Small intestine (tissue), 16 donors: ENCODE measurements at places on chromosomes 11 and 22. TPM values are rescaled to one million over a fixed set of nuclear protein-coding genes. Genes with fewer than 3 reads are reported as not detected.

GRCh38 chr22:39994041-39994565, 651 bp upstream of the FAM83F start:
- H3K27me3 ChIP-seq = peaks cover 11% of the 10 kb centered on the region
- H3K36me3 ChIP-seq = no peaks in the 10 kb centered on the region
- H3K4me3 ChIP-seq = peak overlapping the region; percentile 12
- no peak overlapping the region for H3K27ac ChIP-seq
- H3K4me1 ChIP-seq = peaks cover 5% of the 10 kb centered on the region
- no peak for DNase-seq

- no peaks in the 10 kb centered on the region for H3K27me3 ChIP-seq
- no peaks in the 10 kb centered on the region for H3K36me3 ChIP-seq
- no peaks in the 10 kb centered on the region for H3K4me1 ChIP-seq
Observed at GRCh38 chr22:44645531-44645930, 56.5 kb upstream of the PRR5 start.

GRCh38 chr11:93935826-93936225, 85.3 kb upstream of the HEPHL1 start:
- H3K4me3 ChIP-seq = no peak overlapping the region
- no peak overlapping the region for H3K27ac ChIP-seq
- H3K27me3 ChIP-seq = no peaks in the 10 kb centered on the region
- no peak for DNase-seq

DNA sequence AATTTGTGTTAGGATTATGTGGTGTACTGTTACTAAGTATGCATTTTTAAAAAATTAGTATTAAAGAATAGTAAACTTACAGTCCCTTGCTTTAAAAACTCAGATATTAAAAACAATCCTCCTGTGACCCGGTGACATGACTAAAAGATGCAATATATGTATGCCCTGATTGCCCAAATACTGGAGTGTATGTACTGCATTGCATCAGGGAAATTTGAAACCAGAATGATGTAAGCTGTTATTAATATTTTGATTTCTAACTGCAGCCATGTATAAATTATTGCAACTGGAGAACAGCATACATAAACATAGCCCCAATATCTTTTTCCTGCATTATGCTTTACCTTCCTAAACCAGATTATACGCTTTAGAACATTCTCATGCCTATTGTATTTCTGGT, 3.7 kb upstream of the HSPA8 start:
- H3K27ac ChIP-seq = no peak overlapping the region
- no peaks in the 10 kb centered on the region for H3K4me1 ChIP-seq
- peaks cover 5% of the 10 kb centered on the region for H3K36me3 ChIP-seq
- H3K4me3 ChIP-seq = no peak overlapping the region
- no peaks in the 10 kb centered on the region for H3K27me3 ChIP-seq

DNA sequence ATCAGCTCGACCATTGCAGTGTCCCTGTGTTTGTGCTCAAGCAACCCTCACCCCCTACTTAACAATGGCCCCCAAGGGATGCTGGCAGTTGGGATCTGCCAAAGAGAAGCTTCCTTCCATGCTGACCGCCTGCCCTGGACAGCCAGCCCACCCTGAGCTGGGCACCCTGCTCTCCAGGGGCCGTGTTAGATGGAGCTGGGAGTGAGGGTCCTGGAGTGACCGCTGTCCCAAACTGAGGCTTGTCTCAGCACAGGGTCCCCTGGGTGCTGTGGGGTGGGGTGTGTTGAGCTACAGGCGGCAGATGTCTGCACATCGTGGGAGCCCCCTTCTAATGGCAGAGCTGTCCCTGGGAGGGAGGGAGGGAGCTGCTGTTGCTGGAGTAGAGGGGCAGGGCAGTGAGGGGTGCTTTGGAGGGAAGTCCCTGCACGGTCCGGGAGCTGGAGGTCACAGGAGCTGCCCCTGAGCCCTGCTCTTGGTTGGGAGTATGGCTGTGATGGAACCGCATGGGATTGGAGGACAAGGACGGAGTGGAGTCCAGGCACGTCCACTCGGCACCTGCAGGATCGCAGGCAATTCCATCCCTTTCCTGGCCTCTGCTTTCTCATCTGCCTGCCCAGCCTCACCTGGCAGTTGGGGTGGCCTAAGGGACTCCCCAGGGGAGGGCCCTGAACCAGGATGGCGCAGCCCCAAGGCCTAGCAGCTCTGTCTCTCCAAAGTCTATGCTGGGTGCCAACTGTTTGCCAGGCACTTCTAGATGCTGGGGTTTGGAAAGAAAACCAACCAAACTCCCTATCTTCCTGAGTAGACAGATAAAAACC, 126.3 kb downstream of the ARHGAP8 start:
- no peak overlapping the region for H3K27ac ChIP-seq
- H3K4me3 ChIP-seq = no peak overlapping the region
- no peaks in the 10 kb centered on the region for H3K4me1 ChIP-seq
- no peak for DNase-seq

GRCh38 chr22:46462726-46463371, 74.6 kb downstream of the CELSR1 start:
- no peaks in the 10 kb centered on the region for H3K4me1 ChIP-seq
- H3K27ac ChIP-seq = no peak overlapping the region
- no peaks in the 10 kb centered on the region for H3K27me3 ChIP-seq
- no peak overlapping the region for H3K4me3 ChIP-seq
- no peak for DNase-seq
- H3K36me3 ChIP-seq = no peaks in the 10 kb centered on the region

GRCh38 chr11:14679662-14680061, 36.1 kb downstream of the PDE3B start:
- no peak overlapping the region for H3K27ac ChIP-seq
- no peaks in the 10 kb centered on the region for H3K36me3 ChIP-seq
- no peaks in the 10 kb centered on the region for H3K4me1 ChIP-seq
- no peak overlapping the region for H3K4me3 ChIP-seq
- H3K27me3 ChIP-seq = no peaks in the 10 kb centered on the region

ARHGAP1 gene
- 49.0 TPM for polyA plus RNA-seq

GRCh38 chr22:31343235-31344191, 2.6 kb downstream of the PATZ1 start:
- peak; percentile 47 for DNase-seq
- no peaks in the 10 kb centered on the region for H3K27me3 ChIP-seq
- H3K27ac ChIP-seq = peak overlapping the region; percentile 64

KCNJ1 gene
- not detected for polyA plus RNA-seq

DNA sequence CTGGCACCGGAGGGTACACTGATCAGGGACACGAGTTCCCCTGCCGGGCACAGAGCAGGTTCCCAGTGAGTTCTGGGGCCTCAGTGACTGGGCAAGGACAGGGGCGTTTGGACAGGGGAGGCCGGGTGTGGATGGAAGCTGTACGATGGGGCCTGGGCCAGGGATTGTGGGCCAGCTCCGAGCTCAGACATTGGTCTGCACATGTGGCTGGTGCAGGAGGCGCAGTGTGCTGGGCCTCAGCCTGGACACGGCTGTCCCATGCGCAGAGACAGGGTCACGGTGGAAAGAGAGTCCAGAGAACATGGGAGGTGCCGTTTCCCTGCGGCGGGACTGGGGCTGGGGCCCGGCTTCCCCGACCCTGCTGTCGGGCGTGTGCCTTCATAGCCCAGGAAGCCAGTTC, 60.7 kb downstream of the CDKN1C start:
- DNase-seq = no peak
- H3K27me3 ChIP-seq = no peaks in the 10 kb centered on the region
- no peak overlapping the region for H3K4me3 ChIP-seq
- H3K4me1 ChIP-seq = no peaks in the 10 kb centered on the region
- H3K27ac ChIP-seq = no peak overlapping the region

SLC25A22 gene
- 10.5 TPM for polyA plus RNA-seq

DNA sequence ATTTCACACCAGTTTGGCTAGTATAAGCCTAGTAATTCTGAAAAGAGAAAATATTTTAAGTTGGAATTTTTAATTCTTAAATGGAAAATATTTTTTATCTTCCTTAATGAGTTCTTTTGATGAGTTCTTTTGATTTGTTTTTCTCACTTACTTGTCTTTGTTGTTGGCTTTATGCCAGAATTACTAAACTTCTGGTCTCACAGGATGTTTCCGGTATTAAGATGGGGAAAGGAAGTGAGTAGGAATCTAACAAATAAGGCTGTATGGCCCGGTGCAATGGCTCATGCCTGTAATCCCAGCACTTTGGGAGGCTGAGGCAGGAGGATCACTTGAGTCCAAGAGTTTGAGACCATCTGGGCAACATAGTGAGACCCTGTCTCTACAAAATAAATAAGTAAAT, 106.4 kb downstream of the ARHGAP42 start:
- no peaks in the 10 kb centered on the region for H3K4me1 ChIP-seq
- no peak for DNase-seq
- no peaks in the 10 kb centered on the region for H3K27me3 ChIP-seq
- H3K4me3 ChIP-seq = no peak overlapping the region
- no peak overlapping the region for H3K27ac ChIP-seq
- no peaks in the 10 kb centered on the region for H3K36me3 ChIP-seq
